ENCODE measurements at places on chromosomes 6 and 20. TPM values are rescaled to one million over a fixed set of nuclear protein-coding genes. Genes with fewer than 3 reads are reported as not detected.
A peak's percentile ranks its signal among the peaks of the same experiment; 100 is the strongest.

- no peaks in the 10 kb centered on the region for H3K36me3 ChIP-seq
- no peaks in the 10 kb centered on the region for H3K4me1 ChIP-seq
- no peak overlapping the region for H3K27ac ChIP-seq
Observed at GRCh38 chr20:59214606-59215547, 51.3 kb downstream of the ZNF831 start.

DNA sequence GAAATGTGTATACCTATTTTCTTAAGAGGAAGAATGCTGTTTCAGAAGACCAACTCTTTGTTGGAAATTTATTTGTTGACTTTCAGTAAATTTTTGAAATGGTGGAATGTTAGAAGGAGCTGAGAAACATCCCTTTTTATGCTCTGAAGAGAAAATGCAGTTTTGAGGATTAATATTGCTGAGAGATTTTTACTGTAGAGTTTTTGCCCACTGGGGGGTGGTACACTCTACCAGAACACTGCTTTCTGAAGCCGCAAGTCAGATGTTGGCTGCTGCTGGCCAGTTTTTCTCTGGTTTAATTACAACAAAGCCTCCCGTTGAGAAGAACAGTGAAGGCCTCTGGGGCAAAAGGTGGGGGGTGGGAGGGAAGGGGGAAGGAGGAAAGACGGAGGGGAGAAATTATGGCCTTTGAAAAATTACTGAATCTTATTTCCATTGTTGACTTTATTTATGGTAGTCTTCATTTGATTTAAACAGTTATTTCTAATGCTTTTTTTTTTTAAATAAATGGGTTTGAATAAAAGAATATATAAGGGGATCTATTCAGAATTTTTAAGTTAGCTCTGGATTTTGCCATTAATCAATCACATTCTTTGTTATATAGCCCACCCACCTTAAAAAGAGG, 3.0 kb downstream of the FLRT3 start:
- H3K4me3 ChIP-seq, result peak overlapping the region; percentile 33
- no peak overlapping the region for H3K27ac ChIP-seq
- peak; percentile 37 for DNase-seq
- peaks cover 5% of the 10 kb centered on the region for H3K4me1 ChIP-seq

GRCh38 chr6:10381133-10381829, 33.6 kb downstream of the TFAP2A start:
- no peaks in the 10 kb centered on the region for H3K36me3 ChIP-seq
- no peak overlapping the region for H3K27ac ChIP-seq
- no peaks in the 10 kb centered on the region for H3K4me1 ChIP-seq
- peaks cover 79% of the 10 kb centered on the region for H3K27me3 ChIP-seq
- no peak overlapping the region for H3K4me3 ChIP-seq

DNA sequence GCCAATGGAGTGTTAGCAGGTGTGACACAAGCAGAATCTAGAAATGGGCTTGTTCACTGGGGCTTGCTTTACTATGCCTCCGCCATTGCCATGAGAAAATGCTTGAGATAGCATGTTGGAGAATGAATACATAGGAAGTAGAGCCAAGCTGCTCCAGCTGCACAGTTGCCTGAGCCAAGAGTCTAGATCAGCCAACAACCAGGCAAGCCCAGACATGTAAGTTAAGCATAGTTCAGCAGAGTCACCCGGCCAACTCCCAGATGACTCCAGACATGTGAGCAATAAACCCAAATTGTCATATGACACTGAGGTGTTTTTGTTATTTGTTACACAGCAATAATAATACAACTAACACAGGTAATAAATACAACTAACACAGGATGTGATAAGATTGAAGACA, 167.9 kb downstream of the HAO1 start:
- DNase-seq, result no peak
- H3K27me3 ChIP-seq, result no peaks in the 10 kb centered on the region
- H3K36me3 ChIP-seq, result no peaks in the 10 kb centered on the region
- H3K4me3 ChIP-seq, result no peak overlapping the region
- H3K27ac ChIP-seq, result no peak overlapping the region

- no peaks in the 10 kb centered on the region for H3K27me3 ChIP-seq
- no peaks in the 10 kb centered on the region for H3K4me1 ChIP-seq
- H3K4me3 ChIP-seq, result no peak overlapping the region
- no peak for DNase-seq
Observed at GRCh38 chr6:130105996-130106704, 87.8 kb downstream of the L3MBTL3 start.

DNA sequence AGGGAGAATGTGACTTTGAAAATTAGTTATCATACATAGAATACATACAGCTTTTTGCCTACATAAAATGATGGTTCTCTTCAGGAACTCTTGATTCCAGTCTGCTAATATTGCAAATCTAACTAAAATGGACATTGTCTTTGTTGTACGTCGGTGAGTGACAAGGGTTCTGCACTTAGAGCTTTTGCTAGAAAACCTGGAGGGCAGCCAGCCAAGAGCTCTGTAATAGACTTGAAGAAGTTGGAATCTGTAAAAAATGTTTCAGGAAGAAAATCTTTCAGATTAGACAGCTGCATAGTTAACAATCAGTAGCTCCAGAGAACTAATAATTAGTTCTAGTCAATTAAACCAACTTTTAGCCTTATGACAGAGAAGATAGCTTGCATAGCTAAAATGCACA, 138.3 kb downstream of the FLRT3 start:
- no peak for DNase-seq
- H3K4me3 ChIP-seq, result no peak overlapping the region
- no peaks in the 10 kb centered on the region for H3K36me3 ChIP-seq
- no peak overlapping the region for H3K27ac ChIP-seq
- H3K4me1 ChIP-seq, result peaks cover 9% of the 10 kb centered on the region

DNA sequence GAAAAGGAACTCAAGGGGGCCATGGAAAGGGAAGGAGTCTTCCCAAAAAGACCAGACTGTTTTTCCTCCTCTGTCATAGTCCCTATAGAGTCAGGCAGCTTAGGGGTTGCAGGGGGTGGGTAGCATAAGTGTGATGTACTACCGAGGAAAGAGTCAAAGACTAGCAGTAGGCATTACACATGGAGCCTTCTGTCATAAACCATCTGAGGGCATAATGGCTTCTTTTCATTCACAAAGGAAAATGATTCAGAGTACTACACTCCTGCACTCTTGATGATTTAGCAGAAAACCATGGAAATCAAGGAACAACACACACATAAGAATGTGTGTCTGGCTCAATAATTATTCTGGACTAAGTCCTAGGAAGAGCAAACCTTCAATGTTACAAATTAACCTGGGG, 14.9 kb downstream of the PLN start:
- no peak overlapping the region for H3K27ac ChIP-seq
- no peaks in the 10 kb centered on the region for H3K27me3 ChIP-seq
- H3K4me3 ChIP-seq, result no peak overlapping the region
- H3K36me3 ChIP-seq, result peaks cover 8% of the 10 kb centered on the region
- H3K4me1 ChIP-seq, result no peaks in the 10 kb centered on the region
- no peak for DNase-seq

- no peaks in the 10 kb centered on the region for H3K4me1 ChIP-seq
- no peak overlapping the region for H3K4me3 ChIP-seq
- no peak overlapping the region for H3K27ac ChIP-seq
- no peak for DNase-seq
- no peaks in the 10 kb centered on the region for H3K27me3 ChIP-seq
- no peaks in the 10 kb centered on the region for H3K36me3 ChIP-seq
Observed at GRCh38 chr6:28600245-28600644, 74.6 kb downstream of the GPX5 start.

GRCh38 chr6:110097443-110097842, 82.0 kb downstream of the WASF1 start:
- H3K4me1 ChIP-seq, result no peaks in the 10 kb centered on the region
- peaks cover 19% of the 10 kb centered on the region for H3K36me3 ChIP-seq
- H3K27ac ChIP-seq, result no peak overlapping the region
- no peak for DNase-seq
- H3K4me3 ChIP-seq, result no peak overlapping the region
- no peaks in the 10 kb centered on the region for H3K27me3 ChIP-seq

GRCh38 chr6:24788031-24788665, 10.6 kb downstream of the ARMH2 start:
- no peaks in the 10 kb centered on the region for H3K27me3 ChIP-seq
- no peak overlapping the region for H3K4me3 ChIP-seq
- H3K27ac ChIP-seq, result no peak overlapping the region
- peaks cover 47% of the 10 kb centered on the region for H3K36me3 ChIP-seq

- H3K27me3 ChIP-seq, result no peaks in the 10 kb centered on the region
- no peak overlapping the region for H3K27ac ChIP-seq
- H3K4me3 ChIP-seq, result no peak overlapping the region
Observed at GRCh38 chr6:169501128-169501527, 200.7 kb downstream of the WDR27 start.

GRCh38 chr6:52207066-52207465, 20.9 kb downstream of the IL17A start:
- no peak overlapping the region for H3K27ac ChIP-seq
- no peaks in the 10 kb centered on the region for H3K4me1 ChIP-seq
- H3K4me3 ChIP-seq, result no peak overlapping the region
- no peak for DNase-seq
- no peaks in the 10 kb centered on the region for H3K27me3 ChIP-seq

DNA sequence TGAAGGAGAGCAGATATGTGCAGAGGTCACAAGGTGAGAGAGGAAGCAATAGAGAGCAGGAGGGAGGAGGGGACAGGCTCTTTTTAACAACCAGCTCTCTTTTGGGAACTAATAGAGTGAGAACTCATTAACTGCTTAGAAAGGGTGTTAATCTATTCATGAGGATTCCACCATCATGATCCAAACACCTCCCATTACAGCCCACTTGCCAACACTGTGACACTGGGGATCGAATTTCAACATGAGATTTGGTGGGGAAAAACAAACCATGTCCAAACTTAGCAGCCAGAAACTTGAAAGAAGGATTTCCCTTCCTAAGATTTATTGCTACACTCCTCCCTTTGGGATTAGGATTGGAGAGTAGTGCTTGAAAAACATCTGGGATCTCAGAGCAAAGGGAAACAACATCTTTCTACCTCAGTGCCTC, 135.5 kb upstream of the PLCB4 start:
- H3K27me3 ChIP-seq, result no peaks in the 10 kb centered on the region
- H3K36me3 ChIP-seq, result no peaks in the 10 kb centered on the region
- DNase-seq, result no peak
- no peaks in the 10 kb centered on the region for H3K4me1 ChIP-seq
- no peak overlapping the region for H3K27ac ChIP-seq
- H3K4me3 ChIP-seq, result no peak overlapping the region

DNA sequence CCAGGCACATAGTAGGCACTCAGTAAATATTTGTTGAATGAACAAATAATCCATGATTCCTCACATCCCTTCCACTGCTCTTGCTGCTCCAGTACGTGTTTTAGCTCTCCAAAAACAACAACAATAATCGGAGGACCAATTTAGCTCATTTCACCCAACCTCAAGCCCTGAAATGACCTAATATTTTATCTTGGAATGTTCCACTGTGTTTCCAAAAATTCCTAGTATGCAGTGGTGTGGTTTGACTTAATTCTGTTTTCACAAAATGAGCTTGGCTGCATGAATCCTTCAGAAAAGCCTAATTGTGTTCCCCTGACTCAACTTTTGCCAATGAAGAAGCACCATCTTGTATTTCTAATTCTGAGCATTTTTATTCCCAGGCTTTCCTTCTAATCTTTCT, 168.0 kb upstream of the PHACTR1 start:
- no peak for DNase-seq
- H3K4me1 ChIP-seq, result no peaks in the 10 kb centered on the region
- no peaks in the 10 kb centered on the region for H3K36me3 ChIP-seq
- H3K4me3 ChIP-seq, result no peak overlapping the region
- no peak overlapping the region for H3K27ac ChIP-seq
- H3K27me3 ChIP-seq, result no peaks in the 10 kb centered on the region

DNA sequence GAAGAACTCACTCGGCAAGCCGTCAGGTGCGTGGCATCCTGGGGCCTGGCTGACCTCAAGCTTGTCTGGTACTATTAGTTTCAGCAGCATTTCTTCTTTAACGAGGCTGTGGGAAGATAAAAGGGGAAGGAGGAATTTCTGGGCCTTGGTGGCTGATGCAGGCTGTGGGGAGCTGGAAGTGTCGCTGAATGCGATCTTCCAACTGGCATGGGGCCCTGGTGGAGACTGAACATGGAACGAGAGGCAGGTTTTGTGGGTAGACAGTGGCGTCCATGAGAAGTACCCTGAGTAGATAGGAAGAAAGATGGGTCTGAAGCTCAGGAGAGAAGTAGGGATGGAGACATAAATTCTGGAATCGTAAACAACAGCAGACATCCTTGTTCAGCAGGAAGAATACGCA, 23.9 kb downstream of the ERMARD start:
- H3K36me3 ChIP-seq, result peaks cover 45% of the 10 kb centered on the region
- no peak for DNase-seq

Gene TREML2
- polyA plus RNA-seq, result not detected

Gene VGLL2
- polyA plus RNA-seq, result 0.02 TPM

Gene PHF3
- polyA plus RNA-seq, result 5.3 TPM

Gene ROS1
- polyA plus RNA-seq, result 1.8 TPM

Gene PHF1
- polyA plus RNA-seq, result 59.0 TPM
